Mucosa of gallbladder (tissue), 1 donor: ENCODE measurements at places on chromosomes 5 and 9. TPM values are rescaled to one million over a fixed set of nuclear protein-coding genes. Genes with fewer than 3 reads are reported as not detected.

GRCh38 chr5:8842971-8843551 is 702.8 kb downstream of the SEMA5A start:
- no peak for DNase-seq

GRCh38 chr9:123344192-123344949 is 11.6 kb upstream of the CRB2 start:
- DNase-seq, result no peak

DNA sequence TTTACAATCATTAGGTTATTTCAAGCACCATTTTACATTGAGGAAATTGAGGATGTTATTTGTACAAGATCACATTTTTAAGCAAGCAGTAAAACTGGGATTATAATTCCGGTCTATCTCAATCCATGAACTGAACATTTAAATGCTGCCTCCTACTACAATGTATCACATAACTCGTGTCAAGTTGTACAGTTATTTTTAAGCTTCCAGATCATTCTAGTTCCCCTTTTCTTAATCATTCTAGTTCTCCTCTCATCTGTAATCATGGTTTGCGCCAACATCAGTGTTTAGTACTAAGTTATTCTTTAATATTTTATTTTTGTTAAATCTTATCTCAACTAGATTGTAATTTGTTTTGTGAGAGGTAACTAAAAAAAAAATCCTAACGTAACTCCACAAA is 2.4 kb upstream of the UHRF2 start:
- DNase-seq, result no peak

DNA sequence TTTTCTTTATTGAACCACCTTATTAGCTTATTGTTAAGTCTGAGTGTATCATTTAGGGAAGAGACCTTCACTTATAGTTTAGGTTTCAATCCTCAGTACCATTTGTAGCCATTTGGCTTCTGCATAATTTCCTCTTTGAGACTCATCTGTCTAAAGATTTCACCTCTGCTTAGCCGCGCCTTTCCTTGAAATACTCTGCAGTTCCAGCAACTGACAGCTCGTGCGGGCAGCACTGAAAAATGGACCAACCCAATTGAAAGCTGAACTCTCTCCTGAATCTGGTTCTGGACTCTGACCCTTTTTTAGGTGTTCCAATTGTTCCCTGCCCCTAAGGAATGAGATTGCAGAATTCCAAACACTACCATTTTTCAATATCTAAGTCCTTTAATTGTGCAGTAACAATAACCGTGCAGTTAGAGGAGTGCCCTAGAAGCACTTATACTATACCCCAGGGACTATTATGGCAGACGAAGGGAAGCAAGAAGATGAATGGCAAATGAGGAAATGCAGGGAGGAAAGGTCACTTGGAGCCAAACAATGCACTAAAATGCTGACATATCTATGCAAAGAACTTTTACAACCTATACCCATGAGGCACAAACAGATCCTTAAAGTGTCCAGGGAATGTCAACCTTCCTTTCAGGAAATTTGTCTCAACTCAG is 50.1 kb upstream of the PDE4D start:
- no peak for DNase-seq

DNA sequence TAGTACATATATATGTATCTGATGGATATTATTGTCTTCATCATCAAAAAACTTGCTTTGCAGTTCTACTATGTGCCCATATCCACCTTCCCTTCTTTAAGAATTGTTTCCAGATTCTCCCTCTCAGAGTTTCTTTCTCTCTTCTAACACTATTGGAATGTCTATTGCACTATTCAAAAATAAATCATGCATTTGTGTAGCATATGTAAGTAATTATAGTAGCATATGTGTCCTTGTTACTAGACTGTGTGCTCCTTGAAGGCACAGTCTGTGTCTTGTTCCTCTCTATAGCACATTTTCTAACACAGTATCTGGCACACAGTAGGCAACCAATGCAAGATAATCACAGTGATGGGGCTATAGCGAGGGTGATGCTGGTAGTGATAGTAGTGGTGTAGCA is 43.4 kb upstream of the TRIM32 start:
- DNase-seq, result no peak

- no peak for DNase-seq
Observed at GRCh38 chr9:98502311-98502975, 206.3 kb downstream of the GABBR2 start.

HEMGN gene
- total RNA-seq, result 0.14 TPM

SLC23A1 gene
- total RNA-seq, result 17.0 TPM

GRCh38 chr5:131509801-131510200 is 125.2 kb downstream of the RAPGEF6 start:
- DNase-seq, result no peak
